Fibroblast of villous mesenchyme (primary cell): ENCODE measurements at places on chromosomes 6 and 20. TPM values are rescaled to one million over a fixed set of nuclear protein-coding genes. Genes with fewer than 3 reads are reported as not detected.

Gene REM1
- total RNA-seq, result not detected in 2 replicates

Gene NOTCH4
- total RNA-seq, result 1.3 and 1.6 TPM in 2 replicates

Gene SNX9
- total RNA-seq, result 37.6 and 39.6 TPM in 2 replicates

Gene CYP39A1
- 2.6 TPM in 2 replicates for total RNA-seq

Gene UTRN
- total RNA-seq, result 115 and 132 TPM in 2 replicates

Gene SPATA25
- 0.43 and 1.3 TPM in 2 replicates for total RNA-seq

Gene DSP
- total RNA-seq, result 28.1 and 33.2 TPM in 2 replicates

Gene MYLIP
- total RNA-seq, result 21.9 and 31.5 TPM in 2 replicates

Gene PPIL6
- total RNA-seq, result 0.97 and 1.7 TPM in 2 replicates

Gene GPR63
- under 0.01 and 0.32 TPM in 2 replicates for total RNA-seq

Gene MRAP2
- not detected in 2 replicates for total RNA-seq

Gene CDH26
- 0.32 and 0.86 TPM in 2 replicates for total RNA-seq

Gene CDSN
- not detected in 2 replicates for total RNA-seq

Gene CD40
- total RNA-seq, result 0.43 and 0.97 TPM in 2 replicates

Gene RXRB
- 16.8 and 22.5 TPM in 2 replicates for total RNA-seq

DNA sequence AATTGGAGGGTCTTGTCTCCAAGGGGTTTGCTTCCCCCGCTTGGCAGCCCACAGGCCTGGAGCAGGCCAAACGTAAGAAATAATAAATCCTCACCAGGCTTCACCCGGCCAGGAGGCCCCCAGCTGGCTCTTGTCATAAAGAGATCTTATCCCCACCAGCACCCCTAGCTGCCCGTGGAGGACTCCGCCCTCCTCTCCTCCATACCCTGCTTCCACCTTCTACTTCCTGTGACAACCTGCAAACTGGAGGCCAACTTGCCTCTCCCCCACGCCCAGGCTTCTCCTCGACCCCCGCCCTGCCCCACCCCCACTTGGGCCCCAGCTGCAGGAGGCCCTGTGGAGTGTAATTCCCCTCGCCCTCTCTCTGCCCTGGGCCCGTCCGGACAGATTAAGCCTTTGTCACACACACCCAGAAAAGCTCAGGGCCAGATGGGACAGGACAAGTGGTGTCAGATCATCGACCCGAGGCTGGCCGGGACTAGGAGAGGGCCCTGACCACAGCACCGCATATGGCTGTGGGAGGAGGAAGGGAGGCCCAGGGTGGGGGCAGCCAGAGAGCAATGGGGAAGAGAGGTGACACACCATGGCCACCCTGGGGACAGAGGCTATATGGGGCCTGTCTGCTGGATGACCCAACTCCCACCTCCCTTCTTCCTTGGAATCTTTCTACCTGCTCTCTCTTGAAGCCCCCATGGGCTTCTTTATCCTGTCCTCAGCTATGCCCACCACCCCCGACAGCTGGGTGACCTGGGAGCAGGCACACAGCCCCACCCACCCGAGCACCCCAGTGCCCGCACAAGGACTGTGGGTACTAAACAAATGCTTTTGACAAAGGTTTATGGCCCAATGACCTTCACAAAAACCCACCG is 3.9 kb downstream of the NOL4L start:
- DNase-seq, result peak; percentile 22

- no peak for DNase-seq
These were observed 212.6 kb upstream of the FOXQ1 start for GRCh38 chr6:1099264-1099663.

GRCh38 chr6:119801056-119801455 is 451.5 kb upstream of the MAN1A1 start:
- no peak for DNase-seq

- peak; percentile 56 for DNase-seq
These were observed 2.0 kb downstream of the SMIM29 start for GRCh38 chr6:34246563-34247391.

- DNase-seq, result no peak
These were observed 41.8 kb upstream of the TOP1 start for GRCh38 chr20:40986774-40987173.

DNA sequence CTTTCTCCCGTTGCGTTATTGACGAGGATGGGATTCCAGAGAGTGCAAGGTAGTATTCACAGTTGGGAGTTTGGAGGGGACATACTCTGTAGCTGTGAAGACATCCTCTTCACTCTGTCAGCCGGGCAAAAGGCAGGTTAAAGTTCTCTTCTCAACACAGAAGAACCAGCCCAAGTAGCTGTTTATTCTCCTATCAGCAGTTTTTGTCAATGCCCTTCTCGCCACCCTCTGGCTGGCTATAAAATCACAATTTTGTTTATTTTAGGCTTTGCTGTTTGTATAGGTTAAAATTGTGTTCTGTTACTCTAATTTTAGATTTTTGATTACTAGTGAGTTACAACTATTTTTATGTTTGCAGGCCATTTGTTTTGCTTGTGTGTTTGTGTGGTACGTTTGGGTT is 37.9 kb upstream of the MAS1 start:
- DNase-seq, result peak; percentile 8

- no peak for DNase-seq
These were observed 120.1 kb upstream of the PTPN1 start for GRCh38 chr20:50389808-50390684.

- peak; percentile 58 for DNase-seq
These were observed 111.8 kb downstream of the MTHFD1L start for GRCh38 chr6:150977281-150977680.

- no peak for DNase-seq
These were observed 49.3 kb downstream of the FAM50B start for GRCh38 chr6:3898265-3898994.

DNA sequence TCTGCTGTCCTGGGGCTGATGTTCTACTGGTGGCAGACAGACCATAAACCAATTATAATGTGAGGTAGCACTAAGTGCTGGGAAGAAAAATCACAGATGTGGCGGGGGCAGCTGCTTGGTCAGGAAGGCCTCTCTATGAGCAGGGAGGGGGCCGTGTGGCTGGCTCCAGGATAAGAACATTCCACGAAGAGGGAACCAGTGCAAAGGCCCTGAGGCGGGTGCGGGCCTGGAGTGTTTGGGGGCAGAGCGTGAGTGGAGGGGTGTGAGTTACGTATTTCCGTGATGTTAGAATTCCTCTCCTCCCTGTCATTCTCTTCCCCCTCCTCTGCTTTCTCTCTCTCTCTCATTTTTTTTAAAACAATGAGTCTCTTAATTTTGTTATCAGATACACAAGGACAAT is 67.2 kb downstream of the CEBPB start:
- DNase-seq, result no peak

DNA sequence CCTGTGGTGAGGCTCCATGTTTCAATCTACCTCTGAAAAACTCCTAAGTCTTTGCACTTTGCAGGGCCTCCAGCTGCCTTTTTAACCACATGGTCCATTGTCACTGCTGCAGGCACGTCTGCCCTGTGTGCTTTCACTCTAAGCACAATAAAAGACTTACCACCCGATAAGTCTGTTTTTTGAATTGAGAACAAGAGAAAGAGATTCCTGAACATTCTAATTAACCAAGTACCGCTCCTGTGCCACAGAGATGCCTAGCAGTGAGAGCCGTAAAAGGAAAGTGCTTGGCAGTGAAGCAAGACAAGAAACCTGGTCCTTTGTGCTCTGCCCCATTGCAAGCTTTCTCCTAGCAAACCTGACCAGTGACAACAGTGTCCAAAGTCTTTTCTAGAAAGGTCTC is 487.6 kb upstream of the FLRT3 start:
- DNase-seq, result no peak

DNA sequence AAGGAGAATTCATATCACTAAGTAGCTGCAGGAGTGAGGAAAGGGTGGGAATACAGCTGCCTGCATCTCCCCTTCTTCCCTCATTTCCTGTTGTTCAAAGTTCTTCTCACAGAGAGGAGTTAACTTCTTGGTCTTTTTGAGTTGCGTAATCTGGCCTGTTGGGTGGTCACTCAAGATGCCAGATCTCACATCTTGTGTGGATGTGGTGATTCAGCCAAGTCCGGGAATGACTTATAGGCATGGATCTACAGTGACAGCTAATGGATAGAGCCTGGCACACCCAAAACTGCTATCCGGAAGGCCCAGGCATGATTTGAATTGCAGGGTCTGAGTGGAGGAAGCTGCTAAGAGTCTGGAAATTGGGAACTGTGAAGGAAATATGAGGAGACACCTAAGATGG is 100.2 kb upstream of the SLC35B3 start:
- no peak for DNase-seq

GRCh38 chr20:11849270-11849915 is 68.3 kb upstream of the BTBD3 start:
- peak; percentile 52 for DNase-seq

DNA sequence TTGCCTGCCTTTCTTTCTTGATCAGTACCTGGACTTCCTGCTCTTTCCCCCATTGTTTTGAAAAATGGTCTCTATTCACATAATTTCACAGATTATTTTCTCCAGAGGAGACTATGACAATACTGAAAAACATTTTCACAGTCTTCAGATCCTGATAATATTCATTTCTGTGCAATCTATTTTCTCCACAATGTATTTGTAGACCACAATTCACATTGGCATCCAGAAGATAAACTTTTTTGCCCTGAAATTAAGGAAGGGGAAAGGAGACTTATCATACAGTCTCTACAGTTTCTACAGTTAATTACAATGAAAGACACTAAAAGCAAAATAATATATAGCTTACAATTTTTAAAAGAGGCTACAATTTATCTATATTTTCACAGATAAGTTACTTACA is 18.4 kb downstream of the LCA5 start:
- DNase-seq, result no peak

DNA sequence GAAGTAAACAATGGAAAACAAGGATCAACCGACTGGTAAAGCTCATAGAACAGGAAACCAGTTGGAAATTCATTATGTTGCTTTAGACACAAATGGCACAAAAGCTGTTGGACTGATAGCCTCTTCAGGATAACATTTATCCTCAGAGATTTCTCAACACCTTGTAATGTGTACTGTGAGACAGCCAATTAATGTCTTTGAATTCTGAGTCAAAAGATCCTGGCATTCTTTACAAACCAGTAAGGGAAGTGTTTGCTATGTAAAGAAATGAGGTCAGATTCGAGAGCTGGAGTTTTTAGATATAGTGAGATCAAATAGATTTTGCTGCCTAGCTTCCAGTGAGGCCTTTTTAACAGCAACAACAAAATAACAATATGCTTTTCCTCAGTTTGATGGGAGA is 439.2 kb downstream of the C6orf118 start:
- DNase-seq, result no peak

- no peak for DNase-seq
These were observed 214.5 kb downstream of the BCKDHB start for GRCh38 chr6:80321011-80321410.

DNA sequence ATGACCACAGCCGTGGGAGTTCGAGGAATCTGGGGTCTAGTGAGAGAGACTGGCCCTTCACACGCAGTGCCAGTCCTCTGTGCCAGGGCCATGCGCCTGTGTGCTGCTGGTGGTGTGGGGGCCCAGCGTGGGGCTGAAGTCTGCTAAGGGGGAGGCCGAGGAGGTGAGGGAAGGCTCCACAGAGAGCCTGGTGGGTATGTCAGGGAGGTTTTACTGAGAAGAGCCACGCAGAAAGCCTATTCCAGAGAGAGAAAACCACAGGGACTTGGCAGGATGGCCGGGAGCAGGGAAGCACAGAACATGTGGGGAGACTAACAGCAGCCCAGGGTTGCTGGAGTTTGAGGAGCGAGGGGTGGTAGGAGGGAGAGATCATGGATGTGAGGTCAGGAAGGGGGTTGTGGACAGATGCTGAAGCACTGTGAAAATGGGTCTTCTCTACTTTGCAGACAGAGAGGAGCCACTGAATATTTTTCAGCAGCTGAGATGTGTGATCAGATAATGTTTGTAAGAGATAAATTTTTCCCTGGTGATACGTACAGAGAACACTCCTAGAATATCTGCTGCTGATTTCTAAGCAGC is 35.3 kb downstream of the DUSP22 start:
- DNase-seq, result peak; percentile 41

DNA sequence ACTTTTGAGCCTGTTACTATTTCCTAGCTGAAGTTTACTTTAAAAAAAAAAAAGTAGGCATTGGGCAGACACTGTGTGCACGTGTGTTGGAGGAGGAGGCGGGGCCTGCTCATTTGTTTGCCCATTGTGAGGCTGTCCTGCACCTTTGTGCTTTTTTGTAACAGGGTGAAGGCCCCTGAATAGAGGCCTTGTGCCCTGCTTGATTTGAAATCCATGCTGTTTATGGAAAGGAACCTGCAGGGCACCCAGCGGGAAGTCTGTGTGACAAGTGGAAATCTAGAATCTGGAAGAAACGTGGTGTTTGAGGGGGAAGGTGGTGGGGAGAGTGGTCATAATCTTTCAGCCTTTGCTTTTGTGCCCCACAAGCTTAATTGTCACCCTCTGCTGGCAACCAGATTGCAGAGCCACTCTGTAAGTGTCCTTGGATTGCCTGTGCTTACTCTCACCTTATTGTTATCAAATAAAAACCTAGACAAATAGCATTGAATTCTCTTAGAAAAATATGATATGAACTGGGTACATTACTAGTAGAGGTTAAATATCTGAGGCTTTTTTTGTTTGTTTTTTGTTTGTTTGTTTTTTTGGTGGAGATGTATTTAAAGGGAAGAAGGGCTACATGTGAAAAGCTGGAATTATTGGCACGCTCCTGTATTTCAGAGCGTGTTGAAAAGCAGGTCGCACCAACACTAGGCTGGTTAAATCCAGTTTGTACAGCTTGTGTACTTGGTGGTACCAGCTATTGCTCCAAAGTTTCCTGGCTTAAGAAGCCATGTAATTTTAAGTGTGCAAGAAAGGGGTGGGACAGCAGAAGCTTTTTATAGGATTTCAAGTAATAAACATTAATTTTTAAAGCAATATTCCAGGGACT is 156.3 kb downstream of the ARID1B start:
- no peak for DNase-seq

DNA sequence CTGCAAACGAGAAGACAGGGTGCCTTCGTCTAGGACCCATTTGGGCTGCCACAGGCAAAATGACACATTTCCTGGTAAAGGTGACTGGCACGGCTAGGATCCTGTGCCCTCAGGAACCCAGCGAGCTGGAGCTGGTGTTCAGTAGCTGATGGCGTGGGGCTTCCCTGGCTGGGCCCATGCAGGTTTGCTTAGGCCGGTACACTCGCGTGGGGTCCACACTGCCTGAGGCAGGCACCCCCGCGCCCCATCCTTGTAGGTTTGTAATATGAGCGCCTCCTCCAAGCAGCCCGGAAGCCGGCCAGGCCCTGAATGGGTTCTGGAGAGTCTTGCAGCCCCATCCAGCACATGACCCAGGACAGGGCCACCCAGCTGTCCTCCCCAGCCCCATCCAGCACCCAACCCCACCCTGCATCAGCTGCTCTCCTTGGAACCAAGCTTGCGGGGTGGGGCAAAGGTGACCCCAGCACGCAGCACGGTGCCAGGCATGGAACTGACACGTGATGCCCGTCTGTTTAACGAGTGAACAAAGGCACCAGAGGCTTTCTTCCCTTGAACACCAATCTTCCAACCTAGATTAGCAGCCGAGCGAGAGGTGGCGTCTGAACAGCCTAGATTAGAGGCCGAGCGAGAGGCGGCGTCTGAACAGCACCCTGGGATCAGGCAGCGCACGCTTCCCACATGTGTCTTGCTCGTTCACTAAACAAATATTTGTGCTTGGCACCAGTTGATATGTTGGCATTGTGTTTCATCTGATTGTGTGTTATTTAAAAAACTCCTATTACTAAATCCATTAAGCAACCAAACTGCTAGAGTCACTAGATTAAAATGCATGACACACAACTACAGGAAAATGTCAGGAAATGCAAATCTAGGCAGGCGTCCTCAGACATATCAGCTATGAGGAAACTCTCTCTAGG is 112.1 kb downstream of the DLL1 start:
- DNase-seq, result peak; percentile 34

GRCh38 chr6:142694054-142694453 is 250.9 kb downstream of the HIVEP2 start:
- no peak for DNase-seq

- DNase-seq, result no peak
These were observed 139.6 kb upstream of the HCRTR2 start for GRCh38 chr6:55034752-55035151.
